ELR (cell line): ENCODE measurements at places on chromosomes 11 and 22.

DNA sequence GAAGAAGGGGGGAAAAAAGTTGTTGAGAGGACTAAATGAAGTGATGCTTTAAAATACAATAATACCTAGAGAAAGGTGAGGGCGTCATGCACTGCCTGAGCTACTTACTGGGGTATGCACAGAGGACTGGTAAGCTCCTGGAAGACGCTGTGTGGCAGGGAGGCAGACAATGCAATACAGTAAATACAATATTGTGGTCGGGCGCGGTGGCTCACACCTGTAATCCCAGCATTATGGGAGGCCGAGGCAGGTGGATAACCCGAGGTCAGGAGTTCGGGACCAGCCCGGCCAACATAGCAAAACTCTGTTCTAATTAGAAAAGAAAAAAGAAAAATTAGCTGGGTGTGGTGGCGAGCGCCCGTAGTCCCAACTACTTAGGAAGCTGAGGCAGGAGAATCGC, 683 bp upstream of the SYTL2 start:
- no peak for DNase-seq

- peak; percentile 98 for DNase-seq
These were observed 122.6 kb downstream of the APOL5 start for GRCh38 chr22:35840302-35840739.

- DNase-seq: no peak
These were observed 4.6 kb downstream of the PRG3 start for GRCh38 chr11:57376095-57377090.

DNA sequence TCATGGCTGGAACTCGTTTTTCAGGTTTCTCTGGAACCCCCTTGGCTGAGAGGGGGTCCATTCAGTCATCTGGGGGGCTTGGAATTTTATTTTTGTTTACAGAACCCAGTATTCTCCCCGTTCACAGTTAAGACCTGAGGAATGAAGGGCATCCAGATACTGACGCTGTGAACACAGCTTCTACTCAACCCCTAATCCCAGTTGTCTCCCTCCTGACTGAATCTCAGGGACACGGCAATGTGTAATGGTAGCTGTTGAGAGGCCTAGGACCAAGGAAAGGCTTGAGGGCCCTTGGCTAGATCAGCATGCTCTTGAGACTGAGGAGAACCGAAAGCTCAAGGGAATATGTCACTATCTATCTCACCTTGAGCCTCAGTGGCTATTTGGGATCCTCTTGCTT, 113.6 kb downstream of the SWAP70 start:
- DNase-seq: no peak

DNA sequence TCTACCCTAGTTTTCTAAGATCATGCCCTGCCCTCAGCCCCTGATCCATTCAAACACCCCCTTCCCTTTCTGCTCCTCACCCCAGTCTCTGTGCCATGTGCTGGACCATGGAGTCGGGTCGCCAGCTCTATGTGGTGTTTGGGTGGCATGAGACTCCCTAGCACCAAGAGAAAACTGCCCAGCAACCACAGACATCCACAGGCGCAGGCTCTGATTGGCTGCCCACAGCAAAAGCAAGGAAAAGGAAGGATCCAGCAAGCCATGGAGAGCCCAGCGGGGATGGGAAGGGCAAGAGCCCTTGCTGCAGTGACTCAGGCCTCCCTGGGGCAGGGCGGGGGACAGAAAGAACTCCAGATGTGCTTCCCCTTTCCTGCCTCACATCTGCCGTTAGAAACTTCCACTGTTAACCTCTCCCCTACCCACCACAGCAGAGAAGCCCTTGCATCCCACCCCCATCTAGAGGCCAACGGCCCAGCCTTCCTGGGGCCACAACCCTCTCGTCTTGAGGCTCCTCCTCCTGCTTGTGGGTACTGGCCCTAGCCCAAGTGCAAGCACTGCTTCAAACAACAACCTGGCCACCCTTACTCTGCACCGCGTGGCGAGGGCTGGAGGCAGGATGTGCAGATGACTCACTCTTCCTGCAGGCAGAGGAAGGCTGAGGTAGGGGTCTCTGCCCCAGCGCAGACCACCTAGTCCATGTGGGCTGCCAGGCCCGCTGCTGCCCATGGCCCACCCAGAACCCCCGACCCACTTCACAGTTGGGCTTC, 9.7 kb upstream of the AHNAK start:
- DNase-seq: peak; percentile 98

GRCh38 chr11:127965939-127966668, 621.3 kb downstream of the ETS1 start:
- DNase-seq: peak; percentile 2

- no peak for DNase-seq
These were observed 44.8 kb downstream of the SLN start for GRCh38 chr11:107666911-107667613.

DNA sequence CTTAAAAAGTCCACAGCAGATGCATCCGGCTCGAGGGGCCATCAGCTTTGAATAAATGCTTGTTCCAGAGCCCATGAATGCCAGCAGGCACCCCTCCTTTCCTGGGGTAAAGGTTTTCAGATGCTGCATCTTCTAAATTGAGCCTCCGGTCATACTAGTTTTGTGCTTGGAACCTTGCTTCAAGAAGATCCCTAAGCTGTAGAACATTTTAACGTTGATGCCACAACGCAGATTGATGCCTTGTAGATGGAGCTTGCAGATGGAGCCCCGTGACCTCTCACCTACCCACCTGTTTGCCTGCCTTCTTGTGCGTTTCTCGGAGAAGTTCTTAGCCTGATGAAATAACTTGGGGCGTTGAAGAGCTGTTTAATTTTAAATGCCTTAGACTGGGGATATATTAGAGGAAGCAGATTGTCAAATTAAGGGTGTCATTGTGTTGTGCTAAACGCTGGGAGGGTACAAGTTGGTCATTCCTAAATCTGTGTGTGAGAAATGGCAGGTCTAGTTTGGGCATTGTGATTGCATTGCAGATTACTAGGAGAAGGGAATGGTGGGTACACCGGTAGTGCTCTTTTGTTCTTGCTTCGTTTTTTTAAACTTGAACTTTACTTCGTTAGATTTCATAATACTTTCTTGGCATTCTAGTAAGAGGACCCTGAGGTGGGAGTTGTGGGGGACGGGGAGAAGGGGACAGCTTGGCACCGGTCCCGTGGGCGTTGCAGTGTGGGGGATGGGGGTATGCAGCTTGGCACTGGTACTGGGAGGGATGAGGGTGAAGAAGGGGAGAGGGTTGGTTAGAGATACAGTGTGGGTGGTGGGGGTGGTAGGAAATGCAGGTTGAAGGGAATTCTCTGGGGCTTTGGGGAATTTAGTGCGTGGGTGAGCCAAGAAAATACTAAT, 1.9 kb downstream of the NEAT1 start:
- peak; percentile 64 for DNase-seq

DNA sequence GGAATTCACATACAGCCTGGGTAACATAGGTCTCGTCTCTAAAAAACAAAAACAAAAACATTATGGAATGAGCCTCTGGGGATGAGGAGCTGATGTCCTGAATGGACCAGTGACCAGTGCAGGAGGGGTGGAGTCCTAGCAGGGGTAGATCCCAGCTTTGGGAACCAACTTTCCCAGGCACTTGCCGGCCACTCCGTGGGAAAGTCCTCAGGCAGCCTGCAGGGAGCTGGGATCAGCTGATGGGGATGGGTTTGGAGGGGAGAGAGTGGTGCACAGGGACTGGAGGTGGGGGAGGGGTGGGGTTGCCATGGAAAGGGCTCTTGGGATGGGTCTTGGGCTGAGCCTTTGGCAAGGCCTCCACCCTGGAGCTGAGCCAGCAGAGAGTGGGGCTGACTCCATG, 19.1 kb downstream of the MGAT3 start:
- no peak for DNase-seq

- peak; percentile 95 for DNase-seq
These were observed 812 bp downstream of the FADD start for GRCh38 chr11:70203751-70204465.

DNA sequence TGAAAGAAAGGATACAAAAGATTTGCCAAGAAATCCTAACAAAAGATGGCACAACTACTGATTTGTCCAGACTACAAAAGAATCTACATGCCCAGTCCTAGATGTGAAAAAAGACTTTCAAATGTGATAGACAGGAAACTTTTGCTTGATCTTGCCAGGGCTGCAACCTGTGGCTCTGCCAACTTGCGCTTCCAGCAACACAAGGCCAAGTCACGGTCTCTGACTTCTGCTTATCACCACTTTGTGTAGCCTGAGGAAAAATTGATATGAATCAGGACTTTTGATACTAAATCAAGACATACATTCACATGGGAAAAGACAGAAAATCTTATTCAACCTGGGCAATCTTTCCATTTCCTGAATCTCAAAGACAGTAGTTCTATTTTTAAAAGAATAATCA, 366.0 kb downstream of the RAB38 start:
- DNase-seq: no peak

DNA sequence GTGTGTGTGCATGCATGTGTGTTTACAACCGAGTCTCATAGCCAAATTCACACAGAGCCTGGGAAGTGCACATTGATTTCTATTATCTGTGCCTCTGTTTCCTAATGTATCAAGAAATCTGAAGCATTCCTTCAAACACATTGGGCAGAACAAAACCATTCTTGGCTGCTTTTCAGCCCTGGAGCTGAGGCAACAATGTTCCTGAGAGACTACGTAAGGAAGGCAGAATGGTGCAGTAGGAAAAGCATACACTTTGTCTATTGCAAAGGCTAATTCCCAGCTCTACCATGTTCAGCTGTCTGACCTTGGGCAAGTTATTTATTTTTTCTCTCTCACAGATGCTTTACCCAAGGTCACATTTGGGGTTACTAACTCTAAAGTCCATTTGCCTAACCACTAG, 575.5 kb downstream of the SOX6 start:
- no peak for DNase-seq

DNA sequence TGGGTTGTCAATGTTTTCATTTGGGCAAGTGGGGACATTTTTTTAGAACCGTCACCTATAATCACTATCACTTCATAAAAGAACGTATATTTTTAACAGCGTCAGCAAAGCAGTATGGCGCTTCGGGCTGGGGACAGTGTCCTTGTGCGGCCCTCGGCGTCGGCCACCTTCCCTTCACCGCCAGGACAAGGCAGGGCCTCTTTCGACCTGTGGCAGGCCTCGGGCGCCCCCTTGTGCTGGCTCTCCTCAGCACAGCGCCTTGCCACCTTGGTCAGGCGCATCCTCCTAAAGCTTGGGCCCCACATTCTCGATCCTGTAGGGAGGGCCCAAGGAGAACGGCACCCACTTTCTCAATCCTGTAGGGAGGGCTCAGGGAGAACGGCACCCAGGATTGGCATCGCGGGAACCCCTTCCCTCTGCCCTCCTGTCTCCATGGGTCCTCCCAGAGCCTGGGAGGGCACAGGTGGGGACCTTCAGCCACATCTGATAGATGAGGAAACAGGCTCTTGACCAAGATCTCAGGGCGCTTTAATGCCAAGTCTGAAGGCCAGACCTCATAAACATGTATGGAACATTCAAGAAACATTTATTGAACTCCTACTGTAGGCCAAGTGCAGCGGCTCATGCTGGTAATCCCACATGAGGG, 11.5 kb upstream of the FADD start:
- peak; percentile 67 for DNase-seq

DNA sequence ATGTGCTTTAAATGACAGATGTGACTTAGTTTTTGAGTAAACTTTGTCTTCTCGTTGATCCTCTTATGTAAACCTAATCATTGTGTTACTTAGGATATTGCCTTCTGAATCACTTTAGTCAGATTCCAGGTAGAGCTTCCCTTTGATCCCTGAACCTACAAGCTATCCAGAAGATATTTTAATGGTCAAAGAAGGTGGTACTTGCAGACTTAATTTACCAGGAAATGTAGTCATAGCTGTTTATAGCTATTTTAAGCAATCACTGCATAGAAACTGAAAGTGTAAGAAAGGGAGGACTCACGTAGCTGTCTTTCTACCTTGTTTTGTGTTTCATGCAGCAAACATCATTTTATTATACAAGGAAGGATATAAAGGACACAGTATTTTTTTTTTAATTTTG, 189.5 kb downstream of the DDX10 start:
- DNase-seq: no peak

DNA sequence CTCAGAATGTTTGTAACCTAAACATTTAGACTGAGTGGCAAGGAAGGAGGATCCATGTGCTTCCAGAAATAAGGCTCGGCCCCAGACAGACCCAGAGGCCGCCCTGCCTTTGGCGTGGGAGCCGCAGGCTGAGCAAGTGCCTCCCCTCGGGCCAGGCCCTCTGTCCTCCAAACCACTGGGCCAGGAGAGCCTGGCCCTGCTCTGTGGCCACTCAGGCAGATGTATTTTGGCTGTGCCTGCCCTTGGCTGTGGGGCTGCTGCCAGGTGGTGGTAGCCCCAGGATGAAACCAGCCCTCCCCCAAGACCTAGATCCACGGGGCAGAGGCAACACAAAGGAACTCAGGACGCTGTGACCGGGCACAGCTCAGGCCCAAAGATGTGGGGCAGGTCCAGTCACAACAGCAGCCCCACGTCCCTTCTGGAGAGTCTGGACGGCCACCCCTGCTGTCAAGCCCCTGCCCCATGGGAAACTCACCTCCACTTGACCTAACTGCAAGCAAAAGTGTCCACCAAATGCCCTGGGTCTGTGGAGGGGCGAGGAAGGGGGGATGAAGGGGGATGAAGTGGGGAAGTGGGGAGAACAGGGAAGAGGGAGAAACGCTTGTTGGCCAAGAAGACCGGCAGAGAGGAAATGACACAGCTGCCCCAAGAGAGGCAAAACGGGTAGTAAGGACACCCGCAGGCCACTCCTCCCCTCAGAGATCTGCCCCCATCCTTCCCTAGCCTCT, 24.0 kb downstream of the PISD start:
- DNase-seq: peak; percentile 41

- no peak for DNase-seq
These were observed 187.3 kb upstream of the SYT13 start for GRCh38 chr11:45473341-45473895.

- DNase-seq: peak; percentile 13
These were observed 48.3 kb upstream of the PAK1 start for GRCh38 chr11:77522215-77522614.

GRCh38 chr11:67613960-67614715, 7.4 kb downstream of the NDUFV1 start:
- DNase-seq: peak; percentile 63

DNA sequence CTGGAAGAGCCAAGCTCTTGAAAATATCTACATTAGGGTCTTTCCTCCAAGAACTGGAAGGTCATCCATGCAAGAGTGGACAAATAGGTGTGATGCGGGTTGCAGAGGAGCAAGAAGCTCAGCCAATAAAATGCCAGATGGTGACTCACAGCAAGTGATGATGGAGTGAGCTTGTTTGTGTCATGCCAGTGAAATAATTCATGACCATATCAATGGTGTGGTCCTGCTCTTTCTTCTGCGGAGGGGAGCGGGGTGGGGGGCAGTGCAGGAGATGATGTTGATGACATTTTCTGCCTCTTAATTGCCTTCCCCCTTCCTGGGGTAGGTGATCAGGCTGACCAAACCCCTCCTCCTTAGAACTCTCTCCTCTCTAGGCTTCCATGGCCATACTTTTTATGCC, 118.5 kb upstream of the TIMP3 start:
- DNase-seq: no peak

- DNase-seq: peak; percentile 33
These were observed 84.1 kb downstream of the NXPE2 start for GRCh38 chr11:114762408-114762807.

DNA sequence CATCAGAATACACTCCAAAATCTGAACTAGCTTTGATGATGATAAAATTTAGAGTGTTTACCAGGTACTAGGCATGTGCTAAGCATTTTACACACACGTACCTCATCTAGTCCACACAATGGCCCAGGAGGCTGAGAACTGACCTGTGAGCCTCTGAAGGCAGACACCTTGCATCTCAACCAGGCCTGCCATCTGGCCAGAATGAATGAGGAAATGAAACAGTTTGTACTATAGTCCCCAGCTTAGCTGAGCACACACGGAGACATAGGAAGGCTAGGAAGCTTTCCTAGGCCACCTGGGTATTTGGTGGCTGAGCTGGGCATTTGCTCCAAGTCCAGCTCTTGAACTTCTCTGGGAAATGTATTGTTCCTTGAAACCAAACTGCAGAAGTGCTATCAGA, 6.9 kb upstream of the SHANK3 start:
- DNase-seq: no peak
